Activated T-helper 17 cell treated with anti-CD3 and anti-CD28 coated beads, Interleukin-2, amount 50 U/mL, for 72 hours (primary cell): ENCODE measurements at places on chromosomes 5 and 9. TPM values are rescaled to one million over a fixed set of nuclear protein-coding genes. Genes with fewer than 3 reads are reported as not detected.

DNA sequence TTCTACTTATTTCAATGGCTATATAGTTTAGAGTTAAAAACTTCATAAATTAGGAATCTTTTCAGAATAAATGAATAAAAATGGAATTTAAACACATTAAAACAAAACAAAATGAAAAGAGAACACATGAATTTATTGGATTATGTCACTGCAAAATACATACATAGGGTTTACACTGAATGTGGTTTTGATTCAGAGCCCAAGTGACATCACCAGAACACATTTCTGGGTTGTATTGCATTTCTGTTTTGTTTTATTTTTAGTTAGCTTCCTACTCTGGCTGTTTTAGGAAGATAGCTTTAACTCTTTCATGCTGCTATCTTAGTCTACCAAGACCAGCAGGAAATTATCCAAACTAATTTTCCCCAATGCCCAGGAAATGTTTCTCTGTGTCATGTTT lies 1935.0 kb downstream of the EFNA5 start:
- ATAC-seq, result no peak

DNA sequence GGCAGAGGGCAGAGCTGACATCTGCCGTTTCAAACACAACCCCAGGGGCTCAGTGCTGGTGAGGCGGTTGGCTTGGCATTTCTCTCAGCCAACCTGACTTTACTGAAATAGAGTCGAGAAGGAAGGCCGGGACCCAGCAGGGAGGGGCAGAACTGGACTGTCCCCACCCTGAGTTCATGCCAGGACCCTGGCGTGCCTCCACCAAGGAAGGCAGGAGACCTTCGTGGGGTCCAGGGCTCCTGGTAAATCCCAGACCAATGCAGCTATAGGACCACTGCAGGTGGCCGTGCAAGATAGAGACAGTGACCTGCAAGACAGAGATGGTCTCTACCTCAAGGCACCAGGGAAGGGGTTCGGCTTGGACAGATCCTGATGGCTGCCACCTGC lies 132.9 kb downstream of the ROR2 start:
- ATAC-seq, result no peak

Gene IFNA21
- not detected for total RNA-seq

Gene HRCT1
- total RNA-seq, result not detected

- ATAC-seq, result no peak
These were observed 44.5 kb downstream of the ERCC6L2 start for GRCh38 chr9:95920017-95920416.

Gene HAVCR1
- 1.5 TPM for total RNA-seq

DNA sequence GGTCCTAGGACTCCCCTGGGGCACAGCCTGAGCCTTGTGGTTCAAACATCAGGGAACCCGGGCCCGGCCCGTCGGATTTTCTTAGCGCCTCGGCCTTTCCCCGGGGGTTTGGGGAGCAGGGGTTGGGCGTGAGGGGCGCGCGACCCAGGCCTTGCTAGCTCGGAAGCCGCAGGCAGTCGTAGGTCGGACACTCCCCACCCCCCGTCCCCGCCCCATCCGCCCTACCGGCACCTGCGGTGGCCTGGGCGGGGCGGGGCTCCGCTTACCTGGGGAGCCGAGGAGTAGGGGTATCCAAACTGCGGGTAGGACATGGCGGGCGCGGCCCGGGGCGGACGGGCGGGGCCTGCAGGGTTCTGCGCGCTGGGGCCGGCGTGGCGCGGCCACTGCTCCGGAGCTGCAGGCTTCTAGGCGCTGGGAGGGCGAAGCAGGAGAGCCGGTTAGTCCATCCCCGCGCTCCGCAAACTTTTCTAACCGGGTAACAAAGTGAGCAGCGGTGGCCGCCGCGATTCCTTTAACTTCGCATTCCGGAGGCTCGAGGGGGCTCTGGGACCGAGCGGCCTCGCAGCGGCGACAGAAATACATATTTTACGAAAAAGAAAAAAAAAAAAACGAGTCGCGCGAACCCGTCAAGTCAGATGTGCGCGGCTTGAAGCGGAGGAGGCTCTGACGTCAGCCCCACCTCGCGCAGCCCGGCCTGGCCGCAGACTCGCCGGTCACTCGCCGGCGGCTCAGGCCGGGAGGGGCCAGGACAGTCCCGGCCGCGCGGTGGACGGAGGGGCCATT lies at the start of gene IRX4:
Gene IRX4 (minus strand): TSS at position 589 of the 783 bp plus-strand sequence. CDS start 278 bp downstream, at position 311.
- no peak for ATAC-seq

DNA sequence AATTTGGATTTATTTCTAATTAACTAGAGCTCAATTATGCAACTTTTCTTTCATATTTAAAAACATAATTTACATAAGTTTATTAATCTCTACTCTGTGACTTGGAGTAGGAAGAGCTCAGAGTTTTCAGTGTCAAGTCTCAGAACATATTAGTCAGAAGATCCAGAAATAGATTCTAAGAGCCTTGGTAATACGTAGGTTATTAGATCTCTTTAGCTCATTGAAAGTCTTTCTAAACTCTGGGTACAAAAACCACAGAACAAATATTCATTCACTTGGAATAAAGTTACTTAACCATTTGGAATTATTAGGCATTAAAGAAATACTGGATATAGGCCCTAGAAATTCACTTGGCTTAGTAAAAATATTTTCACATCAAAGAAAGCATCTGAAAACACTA lies 26.3 kb upstream of the ISCA1 start:
- ATAC-seq, result no peak

DNA sequence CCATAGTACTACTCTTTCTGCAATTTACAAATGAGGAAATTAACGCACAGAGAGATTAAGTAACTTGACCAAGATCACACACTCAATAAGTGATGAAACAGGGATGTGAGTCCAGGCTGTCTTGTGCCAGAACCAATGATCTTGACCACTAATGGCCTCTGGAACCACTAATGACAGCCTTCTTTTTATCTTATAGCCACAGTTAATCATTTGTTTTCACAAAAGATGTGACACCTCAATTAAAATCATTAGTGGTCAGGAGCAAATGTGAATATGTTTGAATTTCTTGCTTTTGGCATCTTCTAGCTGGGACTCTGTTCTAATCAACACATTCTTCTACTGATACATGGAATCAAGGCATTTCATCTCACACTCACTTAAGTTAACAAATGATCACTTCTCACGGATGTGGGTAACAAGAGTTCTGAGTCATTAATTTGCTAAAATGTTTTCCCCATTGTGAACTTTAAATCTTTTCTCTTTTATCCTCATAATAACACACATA lies 102.7 kb upstream of the CD180 start:
- no peak for ATAC-seq

- ATAC-seq, result peak; percentile 86
These were observed 20.7 kb downstream of the FAXDC2 start for GRCh38 chr5:154829589-154830218.

Gene SMIM3
- total RNA-seq, result 20.2 TPM
